ENCODE measurements at places on chromosomes 1 and 21.

GRCh38 chr1:181768211-181768929 is 285.1 kb downstream of the CACNA1E start:
- no peak for DNase-seq

DNA sequence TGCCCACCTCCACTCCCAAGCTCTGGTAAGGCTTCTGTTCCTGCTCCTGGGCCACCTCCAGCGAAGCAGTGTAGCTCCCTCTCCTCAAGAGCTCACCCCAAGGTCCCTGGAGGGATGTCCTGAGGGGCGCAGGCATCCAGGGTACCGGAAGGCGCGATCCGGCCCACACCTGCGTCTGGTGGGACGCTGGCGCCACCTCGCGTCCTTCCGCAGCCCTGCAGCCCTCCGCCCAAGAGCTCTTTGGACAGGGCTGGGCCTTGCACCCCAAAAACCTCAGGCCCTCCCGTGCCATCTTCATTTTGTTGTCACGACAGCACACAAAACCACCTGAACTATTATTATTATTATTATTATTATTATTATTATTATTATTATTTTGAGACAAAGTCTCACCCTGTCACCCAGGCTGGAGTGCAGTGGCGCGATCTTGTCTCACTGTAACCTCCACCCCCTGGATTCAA is 49.2 kb upstream of the PAX7 start:
- DNase-seq = no peak

GRCh38 chr1:85311818-85312217 is 35.4 kb upstream of the BCL10 start:
- DNase-seq = no peak

DNA sequence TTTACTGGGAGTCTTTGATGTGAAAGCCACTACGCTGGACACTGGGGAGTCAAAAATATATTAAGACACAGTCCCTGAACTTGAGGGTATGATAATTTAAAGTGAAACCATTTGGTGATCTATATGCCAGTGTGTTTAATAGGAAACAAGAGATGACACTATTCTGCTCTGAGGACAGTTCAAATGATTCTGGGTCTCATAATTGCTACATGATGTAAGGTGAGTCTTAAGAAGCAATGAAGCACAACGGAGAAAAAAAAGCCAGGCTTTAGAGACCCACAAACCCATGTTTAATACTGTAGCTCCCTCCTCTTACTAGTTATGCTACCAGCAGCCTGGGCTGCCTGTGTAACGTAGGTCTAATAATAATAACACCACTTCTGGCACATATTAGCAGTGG is 14.2 kb upstream of the LRRC8D start:
- DNase-seq = no peak

- no peak for DNase-seq
These were observed 17.2 kb downstream of the NFYC start for GRCh38 chr1:40708750-40709099.

- no peak for DNase-seq
These were observed 8.3 kb downstream of the KRTAP19-7 start for GRCh38 chr21:30552782-30553181.

DNA sequence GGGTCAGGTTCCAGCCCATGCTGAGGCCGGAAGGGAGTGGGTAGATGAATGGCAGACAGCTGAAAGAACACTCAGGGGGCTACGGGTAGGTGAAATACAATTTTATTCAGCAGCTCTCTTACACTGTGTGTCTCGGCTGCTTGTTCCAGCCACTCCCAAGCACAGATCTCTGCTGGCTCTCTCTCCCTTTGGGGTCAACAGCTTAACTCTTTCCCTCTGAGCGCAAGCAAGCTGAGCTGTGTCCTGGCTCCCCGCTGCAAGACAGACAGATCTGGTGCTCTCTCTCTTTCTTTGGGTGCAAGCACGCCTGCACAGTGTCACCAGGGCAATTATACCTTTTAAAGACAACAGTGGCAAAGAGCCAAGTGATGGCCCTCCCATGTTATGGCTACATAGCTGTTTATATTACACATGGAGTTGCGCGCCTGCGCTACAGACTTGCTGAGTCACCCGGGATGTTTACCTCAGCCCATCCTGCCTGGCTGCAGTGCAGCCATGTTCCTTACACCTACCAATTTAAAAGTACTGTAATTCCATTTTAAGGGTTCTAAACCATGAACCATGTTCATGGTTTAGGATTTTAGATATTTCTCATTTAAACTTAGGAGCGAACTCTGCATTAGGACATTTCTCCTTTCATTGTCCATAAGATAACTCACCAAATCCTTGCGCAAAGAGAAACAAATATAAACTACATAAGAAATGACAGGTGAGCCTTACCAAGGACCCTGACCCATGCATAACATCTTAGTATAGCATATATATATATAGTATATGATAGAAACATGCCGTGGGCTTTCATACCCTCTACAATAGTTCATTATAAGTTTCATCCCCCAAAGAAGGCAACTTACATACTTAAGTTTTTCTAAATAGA is 396.5 kb downstream of the SMYD3 start:
- DNase-seq = no peak

DNA sequence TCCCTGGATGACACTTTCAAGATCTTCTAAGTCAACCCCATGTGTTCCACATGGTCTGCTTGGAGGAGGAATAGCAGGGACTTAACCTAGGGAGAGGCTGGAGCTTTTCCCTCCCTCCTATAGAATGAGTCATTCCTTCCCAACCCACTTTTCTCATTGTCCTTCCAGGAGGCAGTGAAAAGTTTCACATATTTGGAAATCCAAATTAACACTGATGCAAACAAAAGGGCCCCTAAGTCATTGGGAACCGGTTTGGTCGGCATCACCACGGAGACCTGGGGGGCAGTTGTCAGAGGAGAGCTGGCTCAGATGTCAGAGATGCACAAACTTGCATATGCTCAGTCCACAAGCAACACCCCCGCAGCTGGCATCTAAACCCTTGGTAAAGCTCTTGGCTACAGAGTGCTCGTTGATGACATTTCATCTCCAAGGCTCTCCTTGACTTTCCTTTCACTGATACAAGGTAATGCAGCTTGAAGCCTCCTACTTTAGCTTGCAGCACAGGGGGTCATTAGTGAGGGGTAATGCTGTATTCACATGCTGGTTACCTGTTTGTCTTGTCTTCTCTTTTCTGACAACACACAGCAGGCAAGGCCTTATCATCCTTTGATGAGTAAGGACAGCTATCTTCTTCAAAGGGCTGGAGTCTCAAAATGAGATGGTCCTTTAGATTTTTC is 12.3 kb upstream of the LRRC8D start:
- no peak for DNase-seq

DNA sequence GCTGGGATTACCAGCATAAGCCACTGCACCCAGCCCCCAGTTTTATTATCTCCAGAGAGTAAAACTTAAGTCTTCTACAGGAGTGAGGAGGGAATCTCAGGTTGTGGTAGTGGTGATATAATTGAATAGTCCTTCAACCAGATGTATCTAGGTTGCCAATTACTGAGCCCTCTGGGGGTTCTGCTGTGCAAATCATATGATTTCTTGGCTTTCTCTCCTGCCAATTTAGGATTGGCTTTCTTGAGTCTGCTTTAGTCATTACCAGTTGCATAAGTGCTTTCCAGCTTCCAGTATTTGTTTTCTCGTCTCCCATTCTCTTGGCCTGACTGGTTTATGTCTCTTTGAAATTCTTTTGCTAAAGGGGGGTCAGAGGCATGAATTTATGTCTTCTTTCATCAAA is 11.1 kb downstream of the CPT2 start:
- DNase-seq = no peak
